ENCODE measurements at places on chromosomes 3 and 15.

DNA sequence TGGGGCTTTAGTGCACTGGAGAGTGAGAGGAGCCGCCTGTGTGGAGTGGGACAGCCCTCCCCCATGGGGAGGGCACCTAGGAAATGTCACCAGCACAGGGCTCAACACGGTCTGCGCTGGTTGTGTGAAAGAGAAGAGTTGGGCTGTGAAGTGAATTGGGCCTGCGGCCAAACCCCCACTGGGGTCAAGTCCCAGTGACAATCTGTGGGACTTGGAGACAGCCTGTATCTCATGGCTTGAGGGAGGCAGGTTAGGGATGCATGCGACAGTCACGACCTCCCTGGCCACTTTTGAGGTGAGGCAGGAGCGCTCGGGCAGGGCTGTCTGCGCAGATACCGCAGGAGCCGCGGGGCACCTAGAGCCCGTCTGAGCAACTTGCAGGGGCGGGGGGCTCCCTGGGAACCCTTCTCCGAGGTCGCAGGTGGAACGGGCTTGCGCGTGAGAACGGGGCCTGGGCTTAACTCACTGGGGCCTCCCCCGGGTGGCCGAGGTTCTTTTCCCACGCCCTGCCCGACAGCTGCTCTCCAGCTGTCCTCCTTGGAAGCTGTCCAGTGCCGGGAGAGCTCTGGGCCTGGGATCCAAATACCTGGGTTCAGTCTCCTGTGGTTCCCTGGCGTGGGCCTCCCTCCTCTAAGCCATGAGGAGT, 77.4 kb downstream of the SNRK start:
- no peak for DNase-seq

DNA sequence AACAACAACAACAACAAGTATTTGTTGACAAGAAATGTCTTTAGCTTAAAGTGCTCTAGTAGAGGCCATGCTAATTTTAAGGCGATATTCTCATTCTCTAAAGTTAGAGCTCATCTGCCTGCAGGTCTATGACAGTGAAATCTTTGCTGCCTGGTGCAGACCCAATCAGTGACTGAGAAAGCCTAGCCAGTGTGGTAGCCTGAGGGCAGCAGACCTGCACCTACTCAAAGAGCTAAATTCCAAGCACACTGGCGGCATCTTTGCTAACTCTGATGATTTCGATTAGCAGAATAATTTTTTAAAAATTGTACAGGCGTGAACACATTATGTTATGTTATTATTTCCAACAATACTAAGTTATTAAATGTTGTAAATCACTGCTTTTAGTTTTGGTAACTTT, 228.8 kb upstream of the RGMA start:
- no peak for DNase-seq

DNA sequence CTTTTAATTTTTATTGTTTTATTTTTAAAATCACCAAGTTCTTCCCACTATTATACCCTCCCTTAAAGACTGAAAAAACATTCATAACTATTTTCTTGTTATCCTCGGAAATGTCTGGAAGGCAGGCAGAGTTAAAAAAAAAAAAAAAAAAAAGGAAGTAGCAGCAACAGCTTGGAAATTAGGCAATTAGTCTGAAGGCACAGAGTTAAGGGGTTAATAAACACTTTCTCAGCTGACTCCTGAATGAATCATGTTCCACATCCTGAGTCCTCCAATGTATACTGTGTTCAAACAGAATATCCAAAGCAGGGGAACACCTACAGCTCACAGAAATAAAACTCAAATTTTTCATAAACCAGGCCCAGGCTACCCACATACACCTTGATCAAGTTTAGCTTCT, 5.8 kb downstream of the HEXA start:
- DNase-seq = no peak

DNA sequence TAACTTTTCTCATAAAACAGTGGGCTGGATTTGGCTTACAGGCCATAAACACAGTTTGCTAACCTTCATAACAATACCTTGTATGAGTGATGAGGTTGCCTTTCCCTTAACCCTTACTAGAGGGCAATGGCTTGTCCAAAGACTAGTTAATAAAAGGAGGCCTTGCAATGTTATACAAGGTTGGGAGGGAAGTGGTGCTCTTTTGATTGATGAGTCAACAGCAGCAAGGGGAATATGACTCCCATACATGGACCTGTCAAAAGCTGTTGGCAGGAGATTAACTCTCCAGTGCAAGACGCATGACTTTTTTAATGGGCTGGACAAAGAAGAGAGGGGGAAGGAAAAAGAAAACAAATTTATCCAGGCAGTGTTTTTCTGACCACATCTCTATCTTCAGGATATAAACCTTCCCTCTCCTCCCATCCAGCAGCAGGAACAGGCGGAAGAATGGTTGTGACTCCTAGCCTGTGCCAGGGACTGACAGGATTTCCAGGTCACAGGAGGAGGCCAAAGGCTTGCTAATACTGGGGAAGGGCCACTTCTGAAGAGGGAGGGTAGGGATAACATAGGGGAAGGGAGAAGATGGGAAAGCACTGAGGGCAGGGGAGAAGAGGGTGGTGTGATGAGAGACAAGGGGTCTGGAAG, 35.2 kb upstream of the ARL14 start:
- DNase-seq = no peak

DNA sequence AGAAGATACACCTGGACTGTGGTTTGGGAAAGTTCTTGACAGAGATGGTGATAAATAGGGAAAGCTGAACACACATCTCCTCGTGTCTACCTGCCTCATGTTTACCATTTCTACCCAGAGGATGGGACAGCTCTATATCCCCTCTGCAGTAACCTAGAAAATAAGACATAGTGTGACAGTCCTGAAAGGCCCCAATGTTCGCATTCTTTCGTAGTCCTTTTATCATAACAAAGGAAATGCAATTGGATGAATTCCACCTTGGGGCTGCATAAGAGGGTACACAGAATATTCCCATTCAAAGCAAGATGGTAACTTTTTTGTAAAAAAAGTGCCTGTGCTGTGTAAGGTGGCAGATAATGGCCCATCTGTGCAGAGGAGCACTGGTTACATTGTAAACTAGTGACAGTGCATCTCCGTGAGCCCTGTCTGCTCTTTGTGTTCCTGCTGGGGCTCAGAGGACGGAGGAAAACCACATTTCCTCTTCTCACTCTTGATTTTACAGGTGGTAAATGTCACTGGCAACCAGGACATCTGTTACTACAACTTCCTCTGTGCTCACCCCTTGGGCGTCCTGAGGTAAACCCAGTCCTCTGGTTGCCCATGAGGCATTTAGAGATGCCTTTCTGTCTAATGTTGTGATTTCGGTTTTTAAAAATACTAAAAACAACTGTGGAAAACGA, 74.3 kb downstream of the SIDT1 start:
- DNase-seq = no peak

DNA sequence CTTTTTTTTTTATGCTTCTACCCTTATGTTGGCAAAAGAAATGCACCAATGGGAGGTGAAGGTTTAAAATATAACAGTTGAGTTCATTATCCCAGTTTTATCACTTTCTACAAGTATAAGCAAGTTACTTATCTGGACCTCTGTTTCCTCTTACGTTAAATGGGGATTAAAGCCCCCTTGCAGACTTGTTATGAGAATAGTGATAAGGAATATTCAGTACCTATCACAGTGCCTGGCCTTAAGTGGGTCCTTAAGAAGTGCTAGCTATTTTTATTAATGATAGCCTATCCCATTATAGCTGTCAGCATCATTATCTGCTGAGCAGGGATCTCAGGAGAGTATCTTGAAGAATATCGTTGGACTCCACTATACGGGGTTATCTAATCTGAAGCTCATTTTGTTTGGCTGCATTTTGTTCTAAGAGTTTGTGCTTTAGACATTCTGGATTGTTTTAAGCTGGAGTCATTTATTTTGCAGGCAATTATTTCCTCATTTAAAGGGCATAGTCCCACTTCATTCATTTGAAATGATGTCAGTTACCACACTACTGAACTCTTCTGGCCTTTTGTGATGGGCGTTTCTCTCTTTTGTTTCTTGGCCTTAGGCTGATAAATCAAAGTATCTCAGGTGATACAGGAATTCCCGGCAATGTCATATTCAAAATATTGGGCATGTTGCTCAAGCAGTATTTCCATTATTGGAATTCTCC, 28.8 kb downstream of the RAB8B start:
- DNase-seq = no peak

- no peak for DNase-seq
These were observed 6.1 kb downstream of the ZKSCAN7 start for GRCh38 chr3:44561076-44561475.

GRCh38 chr3:32847528-32847927, 29.7 kb downstream of the TRIM71 start:
- DNase-seq = no peak

DNA sequence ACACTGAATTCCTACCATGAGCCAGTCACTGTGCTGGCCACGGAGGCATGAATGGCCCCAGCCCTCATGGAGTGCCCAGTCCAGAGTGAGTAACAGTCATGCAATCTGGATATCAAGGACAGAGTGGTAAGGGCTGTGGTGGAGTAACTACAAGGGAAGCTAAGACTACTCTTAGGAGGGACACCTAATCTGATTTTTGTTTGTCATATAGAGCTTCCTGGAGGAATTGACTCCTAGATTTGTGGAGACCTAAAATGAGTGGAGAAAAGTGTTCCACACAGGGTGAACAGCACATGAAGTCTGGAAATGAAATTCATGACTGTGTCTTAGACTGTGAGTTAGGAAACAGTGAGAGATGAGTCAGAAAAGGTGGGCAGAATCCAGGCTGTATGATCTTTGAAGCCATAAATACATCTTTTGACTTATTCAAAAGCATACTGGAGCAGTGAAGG, 219.9 kb downstream of the NFKBIZ start:
- DNase-seq = no peak

DNA sequence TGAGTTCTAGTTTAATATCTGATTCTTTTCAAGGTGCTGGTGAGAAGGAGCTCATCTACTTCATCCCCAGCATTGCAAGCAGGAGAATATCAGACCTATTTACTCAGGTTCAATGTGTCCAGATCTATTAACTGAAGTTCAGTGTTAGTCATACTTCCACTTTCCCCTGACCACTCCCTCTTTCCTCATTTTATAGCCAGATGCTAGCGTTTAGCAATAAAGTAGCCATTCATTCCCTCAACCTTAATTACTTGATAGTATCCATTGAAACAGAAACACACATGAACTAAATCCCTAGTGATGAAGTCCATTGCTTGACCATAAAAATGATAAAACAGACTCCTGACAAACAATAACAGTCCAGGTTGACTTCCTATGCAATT, 60.0 kb downstream of the RPL22L1 start:
- no peak for DNase-seq

DNA sequence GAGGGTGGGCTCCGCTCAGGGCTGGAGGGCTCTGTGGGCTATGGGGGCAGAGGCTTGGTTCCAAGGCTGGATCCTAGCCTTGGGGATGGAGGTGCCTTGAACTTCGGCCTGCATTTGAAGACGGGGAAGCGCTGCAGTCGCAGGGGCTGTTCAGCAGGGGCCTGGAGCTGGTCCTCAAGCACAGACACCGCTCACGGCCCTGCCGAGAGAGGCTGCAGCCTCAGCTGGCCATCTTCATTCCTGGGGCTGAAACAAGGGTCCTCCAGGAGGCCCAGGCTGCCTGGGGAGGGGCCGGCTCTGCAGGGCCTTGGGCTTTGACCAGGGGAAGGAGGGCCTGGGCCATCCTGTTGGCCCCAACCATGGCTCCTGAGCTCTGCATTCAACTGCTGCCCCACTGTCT, 25.6 kb upstream of the PLXND1 start:
- DNase-seq = no peak

GRCh38 chr3:65915477-65915876, 123.2 kb downstream of the MAGI1 start:
- no peak for DNase-seq

DNA sequence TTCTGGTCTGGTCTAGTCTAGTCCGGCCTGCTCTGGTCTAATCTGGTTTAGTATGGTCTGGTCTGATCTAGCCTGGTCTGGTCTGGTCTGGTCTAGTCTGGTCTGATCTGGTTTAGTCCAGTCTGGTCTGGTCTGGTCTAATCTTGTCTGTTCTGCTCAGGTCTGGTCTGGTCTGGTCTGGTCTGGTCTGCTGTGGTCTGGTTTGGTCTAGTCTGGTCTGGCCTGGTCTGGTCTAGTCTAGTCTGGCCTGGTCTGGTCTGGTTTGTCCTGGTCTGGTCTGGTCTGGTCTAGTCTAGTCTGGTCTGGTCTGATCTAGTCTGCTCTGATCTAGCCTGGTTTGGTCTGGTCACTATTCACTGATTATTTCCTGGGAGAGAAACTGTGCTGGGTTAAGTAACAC, 84.1 kb upstream of the PRR23E start:
- no peak for DNase-seq

DNA sequence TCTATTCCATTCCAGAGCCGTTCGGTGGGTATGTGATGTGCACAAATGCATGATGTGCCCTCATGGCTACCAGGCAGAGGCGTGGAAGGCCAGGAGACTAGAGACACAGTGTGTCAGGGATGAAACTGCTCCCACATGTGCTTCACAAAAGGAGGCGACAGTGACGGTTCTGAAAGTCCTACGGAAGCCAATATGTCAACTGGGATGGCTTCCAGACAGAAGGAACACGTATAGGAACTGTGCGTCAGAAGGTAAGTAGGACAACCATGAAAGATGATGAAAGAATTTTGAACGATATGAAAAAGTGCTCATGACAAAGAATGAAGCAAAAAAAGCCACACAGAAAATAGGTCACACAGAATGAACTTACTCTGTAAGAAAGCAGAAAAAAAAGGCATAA, 34.1 kb downstream of the GLB1 start:
- DNase-seq = no peak

- DNase-seq = no peak
These were observed 72.1 kb downstream of the IL1RAP start for GRCh38 chr3:190585805-190586630.

GRCh38 chr15:42319206-42319605, 40.1 kb upstream of the CAPN3 start:
- no peak for DNase-seq

DNA sequence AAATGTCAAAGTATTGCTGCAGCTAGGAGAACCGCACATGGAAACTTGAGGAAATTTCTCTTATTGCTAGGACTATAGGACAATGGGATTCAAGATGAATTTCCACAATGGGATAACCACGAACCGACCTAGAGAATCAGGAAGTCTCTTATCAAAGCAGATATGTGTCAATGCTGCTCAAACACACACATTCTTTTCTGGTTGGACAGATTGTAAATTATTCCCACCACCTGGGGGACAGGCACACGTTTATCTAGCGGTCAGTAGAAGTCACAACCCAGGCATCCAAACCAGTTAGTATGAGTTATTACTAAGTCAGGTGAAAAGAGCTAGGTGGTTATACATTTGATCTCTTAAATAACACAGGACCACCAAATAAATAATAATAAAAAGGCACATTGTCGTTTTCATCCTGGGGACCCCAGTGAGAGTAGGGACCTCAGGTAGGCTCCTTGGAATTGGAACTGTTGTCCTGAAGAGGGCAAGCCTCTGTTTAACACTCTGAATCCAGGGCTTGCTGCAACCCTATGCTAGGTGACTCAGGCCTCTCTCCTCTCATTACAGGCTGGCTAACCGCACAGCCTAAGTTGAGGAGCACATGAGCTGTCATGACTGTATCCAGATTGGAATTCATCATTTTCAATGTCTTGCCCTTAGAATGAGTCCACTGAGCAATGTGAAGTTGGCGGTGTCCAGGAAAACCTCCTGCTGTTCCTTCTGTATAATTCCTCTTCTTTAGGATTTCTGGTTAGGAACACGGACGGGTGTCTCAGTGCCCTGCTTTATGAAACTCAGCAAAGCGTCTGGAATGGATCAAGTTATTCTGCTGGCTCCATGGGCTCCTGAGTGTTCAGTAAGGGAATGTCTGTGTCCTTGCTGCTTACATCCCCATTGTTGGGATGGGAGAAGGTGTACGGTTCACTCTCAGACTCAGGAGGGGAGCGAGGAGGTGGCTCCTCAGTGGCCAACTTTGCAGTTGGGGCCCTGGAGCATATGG, 59.0 kb downstream of the CLEC3B start:
- no peak for DNase-seq
